Hippocampal formation (tissue), 2 donors: ENCODE measurements at places on chromosomes 1 and 21.

- DNase-seq, result no peak
Measured at GRCh38 chr1:63112155-63112900, 210.0 kb upstream of the FOXD3 start.

DNA sequence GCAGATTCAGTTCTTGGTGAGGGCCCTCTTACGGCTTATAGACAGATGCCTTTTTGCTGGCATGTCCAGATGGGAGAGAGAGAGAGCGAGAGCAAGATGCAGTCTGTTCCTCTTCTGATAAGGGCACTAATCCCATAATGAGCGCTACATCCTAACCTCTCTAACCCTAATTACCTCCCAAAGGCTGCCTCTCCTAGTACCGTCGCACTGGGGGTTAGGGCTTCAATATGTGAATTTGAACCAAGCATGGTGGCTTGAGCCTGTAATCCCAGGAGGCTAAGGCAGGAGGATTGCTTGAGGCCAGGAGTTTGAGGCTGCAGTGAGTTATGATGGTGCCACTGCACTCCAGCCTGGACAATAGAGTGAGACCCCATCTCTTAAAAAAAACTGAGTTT lies 10.5 kb upstream of the SDE2 start:
- DNase-seq, result no peak

DNA sequence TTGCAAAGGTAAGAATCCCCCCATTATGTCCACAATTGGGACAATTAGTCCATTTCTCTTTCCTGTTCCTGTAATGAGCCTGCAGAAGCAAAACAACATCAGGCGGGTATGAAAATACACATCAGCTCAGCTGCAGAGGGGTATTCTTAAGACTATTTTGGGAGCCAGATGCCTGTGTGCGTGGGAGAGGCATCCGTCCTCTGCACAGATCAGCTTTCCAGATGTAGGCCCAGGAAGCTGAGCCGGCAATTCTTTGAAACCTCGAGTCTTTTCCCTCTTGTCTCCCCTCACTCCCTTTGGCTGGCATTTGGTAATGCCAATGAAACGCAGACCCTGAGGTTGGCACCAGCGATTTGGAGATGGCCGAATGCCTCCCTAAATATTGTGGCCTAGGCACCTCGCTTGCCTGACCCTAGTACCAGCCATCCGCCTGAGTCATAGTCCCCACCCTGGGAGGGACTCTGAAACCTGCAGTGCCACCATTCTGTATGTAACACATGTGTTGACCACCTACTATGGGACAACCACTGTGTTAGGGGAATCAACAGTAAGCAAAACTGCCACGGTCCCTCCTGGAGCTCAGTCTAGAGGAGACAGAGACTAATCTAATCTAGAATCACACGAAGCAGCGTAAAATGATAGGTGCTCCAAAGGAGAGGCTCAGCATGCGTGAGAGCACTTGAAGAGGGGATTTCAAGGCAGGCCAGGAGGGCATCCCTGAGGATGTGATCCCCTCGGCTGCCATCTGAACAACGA lies 603.0 kb downstream of the MATN1 start:
- no peak for DNase-seq

- no peak for DNase-seq
Measured at GRCh38 chr1:230379928-230380327, 46.2 kb downstream of the PGBD5 start.

DNA sequence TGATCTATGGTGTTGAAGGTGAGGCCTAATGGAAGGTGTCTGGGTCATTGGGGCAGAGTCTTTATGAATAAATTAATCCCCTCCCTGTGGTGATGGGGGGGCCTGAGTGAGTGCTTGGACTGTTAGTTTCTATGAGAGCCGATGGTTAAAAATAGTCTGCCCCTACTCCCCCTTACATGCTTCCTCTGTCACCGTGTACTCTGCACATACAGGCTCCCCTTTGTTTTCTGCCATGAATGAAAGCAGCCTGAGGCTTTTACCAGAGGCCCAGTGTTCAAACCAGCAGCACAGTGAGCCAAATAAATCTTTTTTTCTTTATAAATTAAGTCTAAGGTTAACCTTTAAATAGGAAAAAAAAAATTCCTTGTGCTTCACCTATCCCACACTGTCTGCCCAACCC lies 657.0 kb downstream of the AMY1C start:
- no peak for DNase-seq

- DNase-seq, result peak; percentile 43
Measured at GRCh38 chr1:87335175-87335884, 6.7 kb downstream of the LMO4 start.

- DNase-seq, result no peak
Measured at GRCh38 chr1:17658837-17659236, 96.3 kb upstream of the ACTL8 start.

GRCh38 chr21:32299695-32300094 lies 1.0 kb downstream of the MRAP start:
- DNase-seq, result no peak

DNA sequence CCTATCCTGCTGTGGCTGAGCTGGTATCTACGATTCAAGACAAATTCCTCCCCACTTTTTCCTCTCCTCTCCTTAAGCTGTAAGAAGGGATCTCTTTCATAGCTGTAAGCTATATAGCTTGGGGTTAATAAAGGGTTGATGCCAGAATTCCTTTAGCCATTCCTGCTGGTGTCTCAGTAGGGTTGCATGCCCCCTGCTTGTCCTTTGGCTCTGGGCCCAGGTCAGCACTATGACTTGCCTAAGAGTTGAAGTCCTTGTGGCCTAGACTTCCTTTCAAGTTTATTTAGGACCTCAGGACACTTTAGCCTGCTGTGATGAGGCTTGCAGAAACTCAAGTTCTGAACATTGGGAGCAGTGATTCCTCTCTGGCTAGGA lies 270.0 kb downstream of the AMY1C start:
- DNase-seq, result no peak

DNA sequence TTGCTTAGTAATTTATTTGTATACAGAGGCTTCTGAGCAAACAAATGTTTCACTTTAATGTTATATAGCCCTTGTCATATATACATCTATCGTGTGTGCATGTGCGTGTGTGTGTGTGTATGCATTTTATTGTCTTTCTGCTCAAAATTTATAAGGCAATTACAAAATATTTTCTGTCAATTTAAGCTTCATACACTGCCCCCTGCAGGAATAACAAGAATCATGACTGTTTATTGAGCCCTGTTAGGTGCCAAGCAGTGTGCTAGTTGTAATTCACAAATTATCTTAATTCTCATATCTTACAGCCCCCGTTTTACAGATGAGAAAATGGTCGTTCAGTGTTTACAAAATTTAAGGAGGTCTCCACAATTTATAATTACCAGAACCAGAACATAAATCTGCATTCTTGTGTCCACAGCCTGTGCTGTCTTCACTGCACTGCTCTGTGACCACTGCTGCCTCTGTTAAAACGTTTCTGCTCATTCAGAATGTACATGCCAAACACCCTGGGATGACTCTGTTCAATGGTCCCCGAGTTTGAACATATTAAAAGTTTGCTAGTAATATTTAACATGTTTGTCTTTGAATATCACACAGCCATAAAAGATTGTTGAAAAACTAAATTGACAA lies 181.3 kb downstream of the ATP6V1G3 start:
- no peak for DNase-seq

GRCh38 chr1:59947047-59947938 lies 20.7 kb upstream of the CYP2J2 start:
- peak; percentile 80 for DNase-seq

GRCh38 chr1:115052454-115053083 lies 22.9 kb downstream of the TSHB start:
- DNase-seq, result peak; percentile 9

DNA sequence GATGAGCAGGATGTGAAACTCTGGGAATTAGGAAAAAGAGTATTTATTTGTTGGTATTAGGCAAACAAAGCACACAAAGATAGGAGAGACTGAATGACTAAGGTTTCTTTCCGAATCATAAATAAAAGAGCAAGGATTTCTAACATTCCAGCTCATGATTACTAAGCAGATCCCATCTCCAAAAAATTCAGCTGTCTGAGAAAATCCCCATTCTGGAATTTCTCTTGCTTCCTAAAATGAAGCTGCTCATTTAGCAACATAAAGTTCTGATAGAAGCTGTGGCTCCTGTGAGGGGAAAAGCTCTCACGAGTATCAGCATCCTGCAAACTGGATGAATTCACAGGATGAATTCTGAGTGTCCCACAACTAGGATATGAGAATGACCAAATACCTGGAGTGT lies 6.7 kb upstream of the SH2D5 start:
- no peak for DNase-seq

- DNase-seq, result no peak
Measured at GRCh38 chr1:234018816-234019215, 114.3 kb downstream of the SLC35F3 start.

DNA sequence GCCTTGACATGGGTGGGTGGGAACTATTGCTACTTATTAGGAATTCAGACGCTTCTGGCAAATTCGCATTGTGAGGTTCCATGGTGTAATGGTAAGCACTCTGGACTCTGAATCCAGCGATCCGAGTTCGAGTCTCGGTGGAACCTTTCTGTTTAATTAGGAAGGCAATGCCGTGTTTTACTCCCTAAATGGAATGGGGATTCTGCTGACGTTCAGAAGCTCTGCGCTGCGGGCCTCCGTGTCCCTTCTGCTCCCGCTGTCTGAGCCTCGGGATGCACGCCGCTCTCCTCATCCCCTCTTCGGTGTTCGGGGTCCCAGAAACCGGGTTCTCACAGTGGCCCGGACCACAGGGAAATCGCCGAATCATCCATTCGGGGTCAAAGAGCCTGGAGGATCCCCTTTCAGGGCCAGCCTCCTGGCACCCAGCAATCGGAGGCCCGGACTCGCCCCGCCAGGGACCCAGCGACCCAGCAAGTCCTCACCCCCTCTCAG lies 280.3 kb downstream of the FAM72C start:
- no peak for DNase-seq

GRCh38 chr1:51790385-51790784 lies 88.1 kb downstream of the NRDC start:
- DNase-seq, result no peak
